ENCODE measurements at places on chromosomes 13 and 19.

DNA sequence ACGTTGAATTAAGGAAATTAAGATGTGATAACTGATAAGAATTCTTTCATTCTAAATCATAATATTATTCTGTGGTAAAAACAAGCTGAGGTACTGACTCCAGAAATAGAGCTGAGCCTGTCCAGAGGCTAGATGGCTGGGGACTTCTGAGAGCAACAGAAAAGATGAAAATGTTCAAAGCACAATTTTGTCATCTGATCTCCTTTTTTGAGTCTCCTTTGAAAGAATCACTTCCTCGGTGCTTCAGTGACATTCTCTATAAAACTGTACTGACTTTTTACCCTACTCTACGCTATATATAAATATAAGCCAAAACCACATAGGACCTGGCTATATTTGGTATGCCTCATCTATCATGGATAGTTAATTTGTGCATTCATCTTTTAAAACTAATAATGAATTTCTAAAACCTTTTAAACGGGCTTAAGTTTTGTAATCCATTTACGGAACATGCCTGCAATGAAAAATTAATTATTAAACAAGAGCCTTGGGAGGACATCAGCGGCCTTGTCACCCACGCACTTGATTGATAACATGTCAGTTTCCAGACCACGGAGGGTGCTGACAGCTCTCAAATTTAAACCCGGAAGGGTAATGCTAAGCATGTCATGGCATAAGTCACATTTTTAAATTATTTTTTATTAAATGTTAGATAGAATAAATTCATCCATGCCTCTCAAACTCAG, 235.5 kb downstream of the PCDH9 start:
- DNase-seq = no peak

DNA sequence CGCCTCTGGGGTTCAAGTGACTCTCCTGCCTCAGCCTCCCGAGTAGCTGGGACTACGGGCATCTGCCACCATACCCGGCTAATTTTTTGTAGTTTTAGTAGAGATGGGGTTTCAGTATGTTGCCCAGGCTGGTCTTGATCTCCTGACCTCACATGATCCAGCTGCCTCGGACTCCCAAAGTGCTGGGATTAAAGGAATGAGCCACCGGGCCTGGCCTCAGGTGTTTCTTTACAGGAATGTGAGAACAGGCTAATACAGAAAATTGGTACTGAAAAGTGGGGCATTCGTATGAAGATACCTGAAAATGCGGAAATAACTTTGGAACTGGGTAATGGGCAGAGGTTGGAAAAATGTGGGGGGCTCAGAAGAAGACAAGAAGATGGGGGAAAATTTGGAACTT, 2.8 kb upstream of the CDC16 start:
- no peak for DNase-seq

DNA sequence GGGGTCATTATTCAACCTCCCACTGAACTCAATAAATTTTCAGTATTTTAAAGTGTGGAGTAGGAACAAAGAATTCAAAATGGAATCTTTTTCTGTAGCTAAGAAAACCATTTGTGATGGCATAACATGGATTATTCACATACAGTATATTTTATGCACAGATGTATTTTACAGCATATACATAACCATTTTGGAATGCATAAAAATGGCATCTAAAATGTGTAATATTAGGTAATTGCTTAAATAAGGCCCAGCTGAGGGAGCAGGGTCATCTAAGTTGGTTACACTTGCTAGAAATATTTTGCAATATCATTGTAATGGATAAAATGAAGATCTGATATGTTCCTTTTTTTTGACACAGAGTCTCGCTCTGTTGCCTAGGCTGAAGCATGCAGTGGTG, 146.9 kb downstream of the LMO7 start:
- no peak for DNase-seq

DNA sequence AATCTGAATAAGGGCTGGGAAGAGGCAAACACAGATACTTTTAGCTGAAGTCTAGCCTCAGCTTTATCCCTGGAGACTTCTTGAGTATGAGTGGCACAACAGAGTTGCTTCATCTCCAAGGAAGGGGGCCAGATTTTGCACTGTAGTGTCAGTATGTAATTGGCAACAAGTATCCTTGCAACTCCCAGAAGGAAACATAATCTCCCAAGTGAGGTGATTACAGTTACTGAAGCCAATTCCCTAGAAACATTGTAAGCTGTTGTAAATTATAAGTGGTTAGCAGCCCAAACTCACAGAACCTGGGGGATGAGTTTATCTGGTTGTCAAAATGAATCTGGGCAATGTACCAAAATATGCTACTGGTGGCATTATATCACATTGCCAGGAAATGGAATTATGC, 2065.7 kb upstream of the PCDH20 start:
- DNase-seq = no peak

- DNase-seq = no peak
Measured at GRCh38 chr19:2081873-2082810, 14.0 kb downstream of the MOB3A start.

GRCh38 chr19:51713319-51714285, 10.2 kb downstream of the HAS1 start:
- no peak for DNase-seq

DNA sequence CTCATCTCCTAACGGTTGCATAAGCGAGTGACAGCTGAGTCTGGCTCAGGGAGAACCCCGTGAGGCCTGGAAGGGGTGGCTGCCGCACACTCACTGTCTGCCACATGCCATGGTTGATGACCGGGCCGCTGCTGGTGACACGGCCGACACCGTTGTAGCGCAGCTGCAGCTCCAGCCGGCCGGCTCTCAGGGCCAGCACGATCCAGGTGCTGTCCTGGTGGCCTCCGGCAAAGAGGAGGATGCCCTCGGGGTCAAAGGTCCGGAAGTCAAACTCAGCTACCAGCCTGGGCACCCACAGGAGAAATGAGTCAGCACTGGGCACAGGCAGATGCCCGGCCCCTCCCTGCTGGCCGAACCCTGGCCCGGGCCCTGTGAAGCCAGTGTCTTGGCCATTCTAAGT, 31.7 kb downstream of the GAS6 start:
- no peak for DNase-seq

DNA sequence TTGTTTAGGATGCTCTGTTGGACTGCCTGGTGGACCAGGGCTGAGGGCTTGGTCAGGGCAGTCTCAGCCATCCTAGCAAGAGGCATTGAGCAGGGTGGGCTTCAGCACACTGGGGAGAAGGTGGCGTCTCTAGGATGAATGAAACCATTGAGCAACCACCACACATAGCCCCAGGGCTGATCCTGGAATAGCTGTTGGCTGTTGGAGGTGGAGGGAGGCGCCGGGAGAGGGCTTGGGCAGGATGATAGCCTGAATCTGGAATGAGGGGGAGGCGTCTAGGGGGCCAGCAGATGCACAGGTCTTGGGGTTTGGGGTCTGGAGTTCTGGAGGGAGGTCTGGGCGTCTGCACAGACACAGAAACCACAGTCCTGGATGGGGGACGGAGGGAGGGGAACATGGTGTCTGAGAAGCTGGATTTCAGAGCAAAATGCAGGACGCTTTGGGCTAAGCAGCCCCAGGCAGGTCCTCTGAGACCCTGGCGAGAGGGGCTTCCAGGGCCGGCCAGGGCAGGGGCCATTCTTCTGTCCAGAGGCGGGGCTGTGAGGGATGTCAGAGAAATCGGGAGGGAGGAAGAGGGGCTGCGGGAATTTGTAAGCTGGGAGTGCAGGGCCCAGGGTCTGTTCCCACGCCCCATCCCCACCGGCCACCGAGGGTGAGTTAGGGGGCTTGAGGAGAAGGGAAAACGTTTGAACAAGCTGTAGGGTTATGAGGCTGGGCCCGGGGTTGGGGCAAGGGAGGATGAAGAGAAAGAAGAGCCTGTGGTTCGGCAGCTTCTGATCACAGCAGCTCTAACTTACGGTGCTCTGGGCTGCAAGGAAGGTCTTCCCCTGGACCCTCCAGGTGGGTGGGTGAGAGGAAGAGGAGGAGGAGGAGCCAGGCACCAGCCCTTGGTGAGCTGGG, 5.2 kb downstream of the TRAPPC5 start:
- DNase-seq = no peak

GRCh38 chr13:97344265-97345175, 89.4 kb upstream of the RAP2A start:
- DNase-seq = peak; percentile 47

GRCh38 chr13:50123515-50123861, 108.2 kb downstream of the KCNRG start:
- DNase-seq = no peak

- DNase-seq = no peak
Measured at GRCh38 chr19:58550362-58551122, 4.4 kb downstream of the CHMP2A start.

- DNase-seq = no peak
Measured at GRCh38 chr13:38755793-38756192, 68.9 kb downstream of the FREM2 start.

DNA sequence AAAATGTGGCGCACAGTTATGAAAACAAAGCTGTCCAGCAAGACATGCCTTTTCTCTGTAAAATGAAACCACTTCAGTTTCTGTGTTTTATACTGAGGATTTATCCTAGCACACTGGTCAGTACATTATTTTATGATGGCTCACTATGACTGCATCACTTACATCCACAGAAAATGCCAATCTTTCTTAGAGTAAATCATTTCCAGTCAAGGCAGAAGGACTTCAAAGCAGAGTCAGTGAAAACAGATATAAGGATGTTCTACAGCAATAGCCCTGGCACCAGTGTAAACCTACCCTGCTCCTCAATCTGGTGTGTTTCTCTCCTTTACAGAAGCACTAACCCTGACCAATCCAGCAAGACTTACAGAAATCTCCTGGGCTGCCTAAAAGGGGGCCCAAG, 473.5 kb downstream of the GPC6 start:
- no peak for DNase-seq

DNA sequence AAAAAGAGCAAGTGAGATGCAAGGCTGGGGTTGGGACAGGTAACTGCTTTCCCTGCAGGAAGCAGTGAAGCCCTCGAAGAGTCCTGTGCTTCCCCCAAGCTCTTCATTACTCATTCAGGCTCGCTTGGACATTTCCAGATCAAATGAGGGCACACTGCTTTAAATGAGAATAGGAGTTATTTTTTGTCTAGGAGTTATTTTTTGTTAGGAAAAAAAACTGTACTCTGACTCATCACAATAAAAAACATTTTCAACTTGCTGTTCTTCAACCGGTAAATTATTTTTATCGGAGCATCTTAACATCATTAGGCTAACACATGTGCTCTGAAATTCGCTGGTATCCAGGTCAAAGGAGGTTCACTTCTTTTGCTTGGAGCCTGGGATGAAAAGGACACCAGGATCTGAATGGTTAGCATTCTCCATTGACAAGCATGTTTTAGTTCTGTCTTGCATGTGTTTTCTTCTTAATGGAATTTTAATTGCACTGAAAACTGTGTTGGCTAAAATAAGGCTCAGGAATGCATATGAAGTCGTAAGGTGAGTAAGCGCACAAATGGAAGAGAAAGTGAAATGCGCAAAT, 80.7 kb upstream of the STK24 start:
- DNase-seq = no peak

GRCh38 chr19:35347930-35348298, 212 bp downstream of the FFAR1 start:
- DNase-seq = no peak

GRCh38 chr13:41554626-41555386, 97.5 kb downstream of the RGCC start:
- DNase-seq = no peak

- DNase-seq = no peak
Measured at GRCh38 chr13:38635030-38635429, 51.8 kb upstream of the FREM2 start.

DNA sequence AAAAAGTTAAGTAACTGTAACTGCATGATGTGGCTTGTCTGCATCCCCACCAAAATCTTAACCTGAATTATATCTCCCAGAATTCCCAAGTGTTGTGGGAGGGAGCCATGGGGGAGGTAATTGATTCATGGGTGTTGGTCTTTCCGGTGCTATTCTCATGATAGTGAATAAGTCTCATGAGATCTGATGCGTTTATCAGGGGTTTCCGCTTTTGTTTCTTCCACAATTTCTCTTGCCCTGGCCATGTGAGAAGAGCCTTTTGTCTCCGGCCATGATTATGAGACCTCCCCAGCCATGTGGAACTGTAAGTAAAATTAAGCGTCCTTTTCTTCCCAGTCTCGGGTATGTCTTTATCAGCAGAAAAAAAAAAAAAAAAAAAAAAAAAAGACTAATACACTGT, 385.8 kb downstream of the SLITRK1 start:
- DNase-seq = no peak

- peak; percentile 86 for DNase-seq
Measured at GRCh38 chr19:37334179-37335071, 36.5 kb upstream of the ZNF527 start.

DNA sequence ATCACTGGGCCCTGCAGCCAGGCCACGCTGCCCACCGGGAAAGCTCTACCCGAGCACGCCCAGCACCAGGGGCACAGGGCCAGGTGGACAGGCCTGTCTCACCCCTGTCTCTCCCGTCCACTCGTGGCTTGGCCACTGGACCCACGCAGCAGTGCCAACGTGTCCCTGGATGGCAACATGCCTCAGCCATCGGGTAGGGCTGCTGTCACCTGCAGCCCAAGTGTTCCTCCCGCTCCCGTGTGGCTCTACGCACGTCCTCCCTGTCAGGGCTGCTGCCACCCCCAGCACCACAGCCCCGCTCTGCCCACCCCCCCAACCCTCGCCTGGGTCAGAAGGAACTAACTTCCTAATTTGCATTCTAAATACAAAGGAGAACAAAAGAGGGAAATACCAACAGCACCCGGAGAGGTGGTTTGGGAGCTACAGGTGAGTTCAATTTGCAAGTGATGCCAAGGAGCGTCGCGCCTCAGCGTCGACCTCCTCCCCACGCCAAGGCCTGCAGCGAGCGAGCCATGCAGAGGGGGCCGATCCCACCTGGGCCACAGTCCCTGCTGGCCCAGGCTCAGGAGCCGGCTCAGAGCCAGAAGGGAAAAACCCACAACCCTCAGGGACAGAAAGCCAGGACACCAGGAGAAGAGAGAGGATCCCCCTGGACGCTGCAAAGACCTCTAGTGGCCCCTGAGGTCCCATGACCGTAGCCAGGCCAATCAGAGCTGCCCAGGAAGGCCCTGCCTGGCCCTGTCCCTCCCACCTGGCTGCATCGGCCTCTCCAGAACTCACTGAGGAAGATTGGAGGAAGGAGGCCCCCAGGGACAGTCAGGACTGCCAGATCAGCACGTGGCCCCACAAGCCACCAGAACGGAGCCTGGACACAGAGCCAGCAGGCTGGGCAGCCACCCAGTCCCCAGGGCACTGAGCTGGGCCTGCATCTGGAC, 128.4 kb upstream of the SPACA7 start:
- no peak for DNase-seq

- DNase-seq = no peak
Measured at GRCh38 chr19:35431145-35431807, 16.8 kb upstream of the FFAR2 start.

DNA sequence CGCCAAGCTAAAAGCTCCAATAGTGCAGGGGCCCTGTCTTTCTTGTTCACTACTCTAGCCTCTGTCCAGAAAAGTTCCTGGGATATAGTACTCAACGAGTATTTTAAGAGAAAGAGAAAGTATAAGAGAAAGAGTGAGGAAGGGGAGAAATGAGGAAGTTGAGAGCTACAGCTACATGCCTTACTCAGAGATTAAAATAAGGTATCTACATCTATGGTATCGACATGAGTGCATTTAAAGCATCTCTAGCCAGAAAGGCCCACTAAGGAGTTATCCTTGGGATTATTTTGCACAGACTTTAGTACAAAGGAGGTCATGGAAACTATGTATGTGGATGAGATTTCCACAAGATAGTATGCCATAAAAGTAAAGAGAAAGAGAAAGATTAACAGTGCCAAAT, 28.5 kb downstream of the MYCBP2 start:
- DNase-seq = no peak

Data from activated CD4-positive, alpha-beta T cell treated with anti-CD3 and anti-CD28 coated beads, Interleukin-2, amount 50 U/mL, for 4 hours (primary cell).